ENCODE measurements at places on chromosomes 5 and 9.

GRCh38 chr9:137191245-137191644 lies 2.8 kb downstream of the SSNA1 start:
- DNase-seq = no peak

GRCh38 chr9:92100237-92100911 lies 14.8 kb downstream of the SPTLC1 start:
- peak; percentile 82 for DNase-seq

DNA sequence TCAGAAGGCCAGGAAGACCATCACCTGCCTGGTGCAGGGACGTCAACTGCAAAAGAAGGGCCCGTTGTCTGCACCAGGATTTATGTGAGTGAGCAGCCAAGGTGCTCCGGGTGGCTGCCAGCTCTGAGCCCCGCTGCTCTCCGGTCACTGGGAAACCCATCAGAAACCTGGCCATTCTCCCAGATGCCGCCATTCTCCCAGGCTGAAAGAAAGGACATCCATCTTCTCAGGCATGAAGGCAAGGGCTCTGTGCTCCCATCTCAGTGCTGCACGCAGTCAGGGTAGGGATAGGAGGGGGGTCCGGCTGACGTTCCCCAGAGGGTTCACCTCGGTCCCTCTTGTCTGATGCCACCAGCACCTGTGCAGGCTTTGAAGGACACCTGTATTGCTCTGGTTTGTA lies 158.4 kb downstream of the ERCC6L2 start:
- DNase-seq = no peak

DNA sequence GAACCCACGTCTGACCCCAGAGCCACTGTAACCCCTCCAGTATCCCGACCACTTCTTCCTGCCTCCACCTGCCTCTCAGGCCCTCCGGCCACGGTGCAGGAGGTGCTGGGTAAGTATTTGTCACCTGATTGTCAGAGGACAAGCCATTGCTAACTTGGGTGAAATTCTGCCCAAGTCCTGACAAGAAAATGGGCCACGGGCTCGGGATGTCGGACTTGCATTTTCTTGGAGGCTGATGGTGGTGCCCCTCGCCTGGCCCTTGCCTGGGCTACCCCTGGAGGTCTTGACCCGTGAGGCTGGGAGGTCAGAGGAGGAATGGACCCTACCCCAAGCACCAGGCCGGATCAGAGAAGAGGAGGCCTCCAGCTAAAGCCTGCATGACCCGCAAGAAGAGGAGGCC lies 149.7 kb upstream of the COL5A1 start:
- no peak for DNase-seq

- peak; percentile 73 for DNase-seq
These were observed 135.9 kb upstream of the OTULINL start for GRCh38 chr5:14445576-14446290.

DNA sequence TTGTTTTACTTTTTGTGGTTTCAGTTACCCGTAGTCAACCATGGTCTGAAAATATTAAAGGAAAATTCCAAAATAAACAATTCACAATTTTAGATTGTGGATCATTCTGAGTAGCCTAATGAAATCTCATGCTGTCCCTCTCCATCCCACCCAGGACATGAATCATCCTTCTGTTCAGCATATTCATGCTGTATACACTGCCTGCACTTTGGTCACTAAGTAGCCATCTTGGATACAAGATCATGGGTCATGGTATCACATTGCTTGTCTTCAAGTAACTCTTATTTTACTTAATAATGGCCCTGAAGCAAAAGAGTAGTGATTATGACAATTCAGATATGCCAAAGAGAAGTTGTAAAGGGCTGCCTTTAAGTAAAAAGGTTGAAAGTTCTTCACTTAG lies 536.5 kb upstream of the ACO1 start:
- DNase-seq = no peak

GRCh38 chr5:169914766-169915165 lies 65.5 kb downstream of the INSYN2B start:
- peak; percentile 67 for DNase-seq

DNA sequence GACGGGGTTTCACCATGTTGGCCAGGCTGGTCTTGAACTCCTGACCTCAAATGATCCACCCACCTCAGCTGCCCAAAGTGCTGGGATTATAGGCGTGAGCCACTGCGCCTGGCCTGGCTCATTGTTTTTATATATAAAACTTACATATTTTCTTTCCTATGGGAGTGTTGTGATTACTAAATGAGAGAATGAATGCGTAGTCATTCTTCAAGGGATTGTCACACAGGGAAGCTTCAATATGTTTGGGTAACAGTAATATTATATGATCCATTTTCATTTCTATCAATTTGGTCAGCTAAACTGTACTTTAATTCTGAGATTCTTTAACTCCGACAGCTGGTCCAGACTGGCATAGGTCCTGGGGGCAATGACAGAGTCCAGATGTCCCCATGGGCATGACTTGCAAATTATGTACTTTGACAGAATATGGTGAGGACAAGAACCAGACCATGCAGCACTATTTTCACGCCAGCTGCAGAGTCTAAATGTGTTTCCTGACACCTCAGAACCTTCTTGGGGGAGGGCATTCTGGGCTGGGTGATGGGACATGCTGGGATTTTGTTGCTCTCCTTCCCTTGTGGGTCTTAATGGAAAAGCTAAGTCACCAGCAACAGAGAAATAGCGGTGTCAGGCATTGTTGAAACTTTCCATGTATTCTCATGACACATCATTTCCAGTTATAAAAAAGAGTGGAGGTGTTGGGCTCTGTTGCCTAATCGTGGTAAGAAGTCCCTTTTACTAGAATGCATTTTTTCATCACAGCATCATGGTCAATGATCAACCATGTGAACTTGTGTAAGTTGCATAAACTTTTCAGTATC lies 40.9 kb upstream of the TNC start:
- DNase-seq = peak; percentile 83

DNA sequence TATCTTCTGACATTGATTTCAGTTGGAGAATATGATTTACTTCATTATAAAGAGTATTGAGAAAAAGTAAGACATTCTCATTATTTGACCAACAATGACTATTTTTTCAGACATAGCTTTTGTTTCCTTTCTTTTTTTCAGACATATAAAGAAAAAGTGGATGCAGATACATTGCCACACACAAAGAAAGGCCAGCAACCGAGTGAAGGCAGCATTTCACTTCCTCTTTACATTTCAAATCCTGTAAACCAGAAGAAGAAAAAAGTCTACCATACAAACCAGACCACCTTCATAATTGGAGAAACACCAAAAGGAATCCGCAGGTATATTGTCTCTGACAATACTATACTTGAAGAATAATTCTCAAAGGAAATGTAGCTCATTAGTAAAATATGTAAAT lies 128.9 kb downstream of the ERCC6L2 start:
- DNase-seq = no peak

DNA sequence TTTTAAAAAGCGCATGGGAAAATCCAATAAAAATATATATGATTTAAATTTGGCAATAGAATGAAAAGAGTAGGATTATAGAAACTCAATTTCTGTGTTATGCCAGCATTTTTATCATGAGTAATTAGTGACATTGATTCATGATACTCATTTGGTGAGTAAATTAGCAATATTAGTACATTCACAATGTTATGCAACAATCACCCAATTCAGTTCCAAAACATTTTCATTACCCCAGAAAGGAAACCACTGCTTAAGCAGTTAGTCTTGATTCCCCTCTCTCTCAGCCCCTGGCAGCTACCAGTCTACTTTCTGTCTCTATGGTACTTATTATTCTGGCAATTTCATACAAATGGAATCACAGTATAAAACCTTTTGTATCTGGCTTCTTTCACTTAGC lies 27.0 kb downstream of the OSMR start:
- DNase-seq = peak; percentile 36

DNA sequence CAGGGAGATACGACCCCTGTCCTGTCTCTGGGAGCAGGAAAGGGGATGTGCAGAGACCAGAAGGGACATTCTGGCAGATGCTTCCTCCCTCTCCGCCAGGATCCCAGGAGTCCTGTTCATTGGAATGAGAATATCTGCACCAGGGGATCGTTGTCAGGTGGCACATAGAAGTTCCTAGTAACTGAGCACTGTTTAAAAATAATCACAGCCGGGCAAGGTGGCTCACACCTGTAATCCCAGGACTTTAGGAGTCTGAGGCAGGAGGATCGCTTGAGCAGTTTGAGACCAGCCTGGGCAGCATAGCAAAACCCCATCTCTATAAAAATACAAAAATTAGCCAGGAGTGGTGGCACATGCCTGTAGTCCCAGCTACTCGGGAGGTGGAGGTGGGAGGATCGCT lies 12.3 kb downstream of the SARDH start:
- no peak for DNase-seq

DNA sequence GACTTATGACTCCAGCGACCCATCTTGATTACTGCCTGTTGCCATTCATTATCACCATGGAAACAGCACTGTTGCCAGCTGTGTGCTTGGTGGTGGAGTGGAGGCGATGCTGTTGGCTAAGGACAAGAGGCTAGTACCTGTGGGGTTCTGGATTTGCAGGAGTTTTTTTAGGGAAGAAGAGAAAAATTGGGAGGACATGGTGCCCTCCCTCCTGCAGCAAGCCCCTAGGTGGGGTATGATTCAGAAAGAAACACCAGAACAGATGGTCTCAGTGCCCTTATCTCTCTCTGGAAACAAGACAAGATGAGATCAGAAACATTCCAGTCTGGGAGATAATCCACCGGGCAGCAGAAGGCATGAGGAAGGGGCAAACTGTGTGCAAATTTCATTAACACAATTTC lies 87.8 kb upstream of the TLR4 start:
- DNase-seq = no peak

DNA sequence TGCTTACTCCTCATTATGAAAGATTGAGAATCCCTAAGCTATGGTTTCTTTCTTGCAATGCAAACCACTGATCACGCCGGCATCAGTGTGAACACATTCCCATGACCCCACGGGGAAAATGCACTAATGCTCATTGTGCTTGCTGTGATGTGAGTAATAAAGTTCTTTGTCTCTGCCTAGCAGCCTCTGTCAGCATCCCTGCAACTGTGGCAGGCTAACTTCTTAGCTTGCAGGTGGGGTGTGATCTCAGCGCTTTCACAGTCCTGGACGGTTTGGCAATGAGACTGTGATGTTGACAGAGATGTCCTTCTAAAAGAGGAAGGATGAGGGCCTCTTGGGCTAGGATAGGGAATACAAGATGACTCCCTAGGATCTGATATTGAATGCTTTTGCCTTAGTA lies 1218.7 kb downstream of the EFNA5 start:
- DNase-seq = no peak

DNA sequence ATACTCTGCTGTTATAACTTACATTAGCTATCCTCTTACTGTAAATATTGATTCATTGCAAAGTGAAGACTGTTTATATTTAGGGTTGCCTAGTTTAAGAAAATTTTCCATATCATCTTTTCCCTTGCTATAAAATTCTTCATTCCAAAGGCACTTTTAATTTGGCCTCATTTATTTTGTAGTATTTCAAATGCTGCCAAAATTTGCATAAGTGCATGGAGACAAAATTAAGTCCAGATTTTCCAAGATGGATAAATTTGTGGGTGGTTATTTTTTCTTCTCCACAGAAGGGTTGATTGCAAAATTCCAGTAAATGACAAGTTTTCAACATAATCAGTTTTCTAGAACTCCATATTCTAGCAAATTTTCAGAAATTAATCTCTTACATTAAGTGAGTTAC lies 141.5 kb upstream of the MTAP start:
- no peak for DNase-seq

DNA sequence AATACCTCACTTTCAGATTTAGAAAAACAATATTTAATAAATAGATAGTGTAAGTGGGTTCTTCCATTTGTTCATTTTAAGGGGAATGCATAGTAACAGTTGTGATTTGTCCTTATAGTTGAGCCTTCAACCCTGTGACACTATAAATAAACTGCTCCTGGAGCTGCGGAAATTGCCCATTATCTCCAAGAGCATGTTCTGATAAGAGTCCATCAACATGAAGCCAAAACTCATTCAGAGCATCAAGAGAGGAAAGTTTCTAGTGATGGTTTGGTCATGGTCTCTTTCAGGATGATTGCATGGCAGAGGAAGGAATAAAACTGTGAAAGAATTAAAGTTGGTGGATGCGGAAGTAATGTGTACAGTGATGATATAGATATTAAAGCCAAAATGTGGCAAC lies 772.1 kb upstream of the DMAC1 start:
- DNase-seq = no peak

DNA sequence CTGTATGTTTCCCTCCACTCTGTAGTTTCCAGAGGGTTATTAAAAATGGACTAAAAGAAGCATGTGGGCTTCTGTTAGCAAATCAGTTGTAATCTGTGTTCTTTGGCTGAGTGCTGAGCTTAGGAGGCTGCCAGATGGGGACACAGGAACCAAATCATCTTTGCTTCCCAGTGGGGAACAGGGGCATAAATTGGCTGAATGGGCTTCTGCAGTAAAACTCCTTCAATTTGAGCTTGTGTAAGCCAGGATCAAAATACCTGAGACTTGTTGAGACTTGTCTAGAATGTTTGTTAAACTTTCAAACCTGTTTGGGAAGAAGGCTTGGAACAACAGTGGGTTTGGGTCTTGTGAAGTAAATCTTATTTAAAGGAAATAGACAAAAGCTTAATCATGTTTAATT lies 32.2 kb upstream of the TNFAIP8 start:
- DNase-seq = peak; percentile 62

GRCh38 chr5:76714751-76715485 lies 1.0 kb upstream of the F2R start:
- DNase-seq = no peak

- no peak for DNase-seq
These were observed 175.9 kb upstream of the SNX2 start for GRCh38 chr5:122599000-122599399.

DNA sequence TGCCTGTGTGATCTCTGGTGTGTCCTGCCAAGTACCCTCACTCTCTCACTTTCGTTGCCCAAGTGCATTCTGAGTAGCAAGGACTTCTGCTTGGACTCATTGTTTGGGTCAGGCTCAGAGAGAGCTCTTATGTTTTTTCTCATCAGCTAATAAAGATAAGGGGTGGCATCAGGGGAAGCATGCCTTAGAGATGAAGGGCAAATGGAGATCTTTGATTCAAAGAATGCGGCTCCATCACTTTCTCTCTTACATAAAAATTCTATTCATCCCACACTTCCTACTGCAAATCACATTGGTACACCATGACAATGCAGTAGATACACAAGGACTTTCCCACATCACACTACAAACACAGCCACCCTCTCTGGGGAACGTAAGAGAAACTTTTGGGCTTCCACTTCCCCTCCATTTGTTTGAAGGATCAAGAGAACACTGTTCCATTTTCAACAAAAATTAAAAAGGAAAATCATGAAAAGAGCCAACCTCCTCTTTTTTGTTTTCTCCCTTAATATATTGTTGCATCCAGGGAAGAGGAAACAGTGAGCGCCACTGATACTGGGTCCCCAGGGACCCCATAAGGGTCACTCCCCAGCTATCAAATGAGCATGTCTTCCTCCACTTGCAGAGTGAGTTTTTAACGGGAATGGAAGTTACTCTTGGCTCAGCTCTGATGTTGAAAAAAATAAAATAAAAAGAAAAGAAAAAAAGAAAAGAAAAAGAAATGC lies 73.0 kb downstream of the ZNF366 start:
- DNase-seq = no peak

- DNase-seq = no peak
These were observed 282.9 kb upstream of the MAP3K1 start for GRCh38 chr5:56532466-56532865.
